ENCODE measurements at places on chromosomes 3 and 15.

GRCh38 chr15:43775411-43775965 lies 1.3 kb downstream of the ELL3 start:
- peak; percentile 51 for DNase-seq

DNA sequence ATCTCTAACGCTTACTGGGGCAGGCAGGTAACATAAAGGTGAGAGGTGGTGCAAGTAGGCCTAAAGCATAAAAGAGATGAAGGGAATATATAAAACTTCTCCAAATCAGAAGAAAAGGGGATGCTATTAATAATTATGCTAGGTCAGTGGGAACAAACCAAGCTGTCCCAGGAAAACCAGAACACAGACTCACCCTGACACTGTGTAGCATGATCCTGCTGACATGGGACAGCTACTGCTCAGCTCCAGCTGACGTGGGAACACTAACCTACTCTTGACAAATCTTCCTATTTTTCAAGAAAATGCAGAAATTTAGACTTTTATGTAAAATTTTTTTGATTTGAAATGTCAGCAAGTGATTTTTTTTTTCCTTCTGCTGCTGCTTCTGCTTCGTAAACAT lies 203.5 kb downstream of the KCNMB2 start:
- DNase-seq, result no peak

DNA sequence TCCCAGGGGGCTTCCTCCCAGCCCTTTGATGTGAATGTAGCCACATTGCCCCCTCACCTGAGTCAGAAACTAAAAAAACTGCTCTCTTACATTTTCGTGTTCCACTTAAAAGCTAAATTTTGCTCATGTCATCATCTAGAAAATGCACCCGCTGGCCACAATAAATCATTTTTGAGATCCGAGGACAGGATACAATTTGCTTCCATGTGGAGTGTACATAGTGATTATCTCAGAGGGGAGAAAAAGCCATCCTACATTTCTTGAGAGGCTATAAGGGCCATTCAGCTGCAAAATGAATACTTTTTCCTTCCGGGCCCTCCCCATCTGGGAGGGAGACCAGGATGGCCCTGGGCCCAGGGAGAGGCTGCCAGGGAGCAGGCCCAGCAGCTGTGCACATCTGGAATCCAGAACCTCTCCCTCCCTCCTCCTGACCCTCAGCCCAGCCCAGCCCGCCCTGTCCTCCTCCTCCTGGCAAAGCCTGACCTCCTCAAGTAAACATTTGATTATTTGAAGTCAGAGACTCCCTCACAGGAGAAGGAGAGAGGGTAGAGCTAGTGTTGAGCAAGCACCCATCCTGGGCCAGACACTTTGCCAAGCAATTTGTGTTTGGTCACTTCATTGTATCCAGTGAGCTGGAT lies 59.1 kb downstream of the CORO2B start:
- no peak for DNase-seq

GRCh38 chr3:88211096-88211890 lies 61.5 kb downstream of the C3orf38 start:
- no peak for DNase-seq

DNA sequence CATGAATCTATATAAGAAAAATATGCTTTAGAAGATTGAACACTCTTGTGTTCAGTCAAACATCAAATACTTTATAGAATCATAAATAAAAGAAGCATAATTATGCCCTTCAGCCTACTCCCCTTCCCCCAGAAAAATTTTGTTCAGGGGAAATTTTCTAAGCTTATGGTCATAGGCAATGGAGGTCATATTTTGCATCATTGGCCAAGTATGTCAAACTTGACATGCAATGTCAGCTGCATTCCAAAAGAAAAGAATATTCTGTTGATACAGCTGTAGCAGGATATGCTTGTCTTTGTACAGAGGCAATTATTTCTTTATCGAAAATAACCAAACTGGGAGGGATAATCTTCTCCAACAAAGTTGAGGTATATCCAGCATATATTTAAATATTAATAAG lies 328.2 kb downstream of the ZIC1 start:
- no peak for DNase-seq

- DNase-seq, result no peak
Observed at GRCh38 chr3:144923046-144923775, 951.6 kb downstream of the DIPK2A start.

DNA sequence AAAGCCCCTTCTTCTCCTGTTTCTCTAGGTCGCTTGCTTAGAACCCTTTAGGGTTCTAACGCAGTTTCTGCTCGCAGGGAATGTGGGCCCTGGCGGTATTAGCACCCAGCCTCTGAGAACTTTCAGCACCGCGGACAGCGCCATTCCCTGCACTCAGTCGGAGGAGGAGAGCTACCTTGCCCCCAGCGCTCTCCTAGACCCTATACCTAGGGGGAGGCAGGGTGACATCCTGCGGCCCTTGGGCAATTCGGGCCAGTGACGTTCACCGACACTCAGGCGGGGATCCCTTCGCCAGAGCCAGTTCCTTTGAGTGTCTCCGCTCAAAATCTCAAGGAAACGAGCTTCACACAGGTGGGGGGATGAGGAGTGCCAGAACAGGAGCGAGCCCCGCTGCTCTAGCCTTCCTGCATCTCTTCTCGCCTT lies 1.3 kb downstream of the SLC7A14 start:
- peak; percentile 96 for DNase-seq

GRCh38 chr15:45262906-45263461 lies 10.9 kb downstream of the SLC28A2 start:
- DNase-seq, result no peak

- no peak for DNase-seq
Observed at GRCh38 chr15:69561071-69561784, 108.6 kb downstream of the RPLP1 start.

- no peak for DNase-seq
Observed at GRCh38 chr3:139301183-139301582, 42.6 kb upstream of the MRPS22 start.

DNA sequence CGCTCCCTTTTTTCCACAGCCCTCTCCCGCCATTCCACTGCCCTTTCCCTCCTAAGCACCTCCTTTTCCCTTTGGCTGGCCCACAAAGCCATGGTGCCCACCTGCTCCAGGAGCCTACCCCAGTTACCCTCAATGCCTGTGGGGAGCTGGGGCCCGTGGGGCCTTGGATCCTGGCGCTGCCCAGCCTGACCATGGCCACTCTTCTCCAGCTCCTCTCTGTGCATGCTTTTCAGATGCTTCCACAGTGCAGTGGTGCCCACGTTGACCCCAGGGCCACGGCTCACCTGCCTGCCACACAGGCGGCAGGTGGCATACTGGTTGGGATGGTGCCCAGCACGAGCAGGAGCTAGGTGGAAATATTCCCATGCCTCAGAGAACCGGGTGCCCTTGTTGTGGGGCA lies 1.5 kb downstream of the ZBED2 start:
- peak; percentile 27 for DNase-seq

DNA sequence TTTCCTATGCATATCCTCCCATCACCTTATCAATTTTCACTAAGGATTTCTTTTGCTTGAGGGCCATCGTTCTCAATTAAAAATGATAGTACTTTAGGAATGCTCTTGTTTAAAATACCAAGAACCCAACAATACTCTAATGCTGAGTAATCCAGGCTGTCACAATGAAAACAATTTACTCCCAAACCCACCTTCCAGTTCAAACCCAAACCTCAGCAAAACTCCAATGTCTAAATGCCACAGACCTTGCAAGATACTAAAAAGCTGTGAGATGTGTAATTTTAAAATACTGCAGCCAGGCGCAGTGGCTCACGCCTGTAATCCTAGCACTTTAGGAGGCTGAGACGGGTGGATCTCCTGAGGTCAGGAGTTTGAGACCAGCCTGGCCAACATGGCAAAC lies 889.8 kb downstream of the ROBO1 start:
- DNase-seq, result no peak

DNA sequence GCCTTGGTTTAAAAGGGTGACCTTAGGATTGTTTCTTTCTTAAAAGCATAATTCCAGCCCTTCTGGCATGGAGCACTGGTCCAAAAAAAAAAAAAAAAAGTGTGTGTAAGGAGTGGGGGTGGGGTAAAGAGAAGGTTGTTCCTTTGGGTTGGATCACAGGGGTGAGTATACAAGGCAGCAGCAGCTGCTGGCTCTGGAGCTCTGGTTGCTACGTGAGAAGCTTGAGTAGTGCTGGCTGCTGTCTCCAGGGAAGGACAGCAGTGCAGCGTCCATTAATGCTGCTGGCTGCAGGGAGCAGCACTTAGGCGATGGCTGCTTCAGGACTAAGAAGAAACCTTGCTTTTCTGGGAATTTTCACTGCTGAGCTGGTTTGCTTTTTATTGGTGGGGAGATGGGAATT lies 2.3 kb downstream of the SETD5 start:
- peak; percentile 93 for DNase-seq

DNA sequence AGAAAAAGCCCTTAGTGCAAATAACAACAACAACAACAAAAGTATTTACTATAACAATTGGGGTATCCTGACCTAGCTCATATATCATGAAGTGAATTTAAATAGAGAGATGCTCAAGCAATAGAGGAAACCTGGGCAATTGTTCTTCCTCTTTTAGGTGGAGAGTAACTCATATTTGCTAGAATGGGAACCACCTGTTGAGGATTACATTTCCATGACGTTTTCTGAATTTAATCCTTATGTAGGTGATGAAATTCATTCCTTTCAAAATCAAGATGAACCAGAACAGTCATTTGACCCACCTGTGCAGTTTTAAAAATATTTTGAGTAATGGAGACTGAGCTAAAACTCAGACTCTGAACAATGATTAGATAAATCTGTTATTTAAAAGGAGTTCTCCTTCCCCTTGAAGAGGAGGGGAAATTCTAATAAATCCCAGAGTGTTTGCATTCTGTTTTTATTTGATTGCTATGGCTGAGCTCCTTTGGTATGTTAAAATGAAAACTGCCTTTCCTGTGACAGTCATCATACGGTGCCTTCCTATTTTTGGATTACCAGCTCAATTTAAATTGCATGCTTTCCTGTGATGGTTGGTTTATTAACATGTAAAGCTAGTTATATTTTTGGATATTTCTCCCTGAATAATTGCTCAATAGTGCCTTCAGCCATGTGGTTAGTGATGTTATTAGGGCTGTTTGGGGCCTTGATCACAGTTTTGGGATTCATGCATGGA lies 24.3 kb downstream of the VPS8 start:
- no peak for DNase-seq

- DNase-seq, result no peak
Observed at GRCh38 chr15:69758291-69758771, 305.7 kb downstream of the RPLP1 start.

DNA sequence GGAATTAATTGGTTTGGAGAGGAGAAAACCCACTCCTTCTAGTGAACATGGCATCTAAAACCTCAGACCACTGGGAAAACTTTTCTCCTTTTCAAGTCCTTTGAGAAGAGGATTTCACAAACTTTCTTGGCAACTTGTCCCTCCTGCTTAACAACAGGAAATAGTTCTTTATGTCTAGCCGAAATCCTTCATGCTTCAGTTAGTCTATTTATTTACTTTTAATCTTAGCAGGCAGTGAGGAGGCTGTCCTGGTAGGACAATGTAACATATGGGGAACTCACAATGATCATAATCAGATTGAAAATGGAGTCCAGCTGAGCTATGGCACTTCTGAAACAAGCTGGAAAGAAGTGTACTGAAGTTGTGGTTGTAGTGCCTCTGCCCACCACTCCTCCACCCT lies 50.6 kb downstream of the KY start:
- no peak for DNase-seq

DNA sequence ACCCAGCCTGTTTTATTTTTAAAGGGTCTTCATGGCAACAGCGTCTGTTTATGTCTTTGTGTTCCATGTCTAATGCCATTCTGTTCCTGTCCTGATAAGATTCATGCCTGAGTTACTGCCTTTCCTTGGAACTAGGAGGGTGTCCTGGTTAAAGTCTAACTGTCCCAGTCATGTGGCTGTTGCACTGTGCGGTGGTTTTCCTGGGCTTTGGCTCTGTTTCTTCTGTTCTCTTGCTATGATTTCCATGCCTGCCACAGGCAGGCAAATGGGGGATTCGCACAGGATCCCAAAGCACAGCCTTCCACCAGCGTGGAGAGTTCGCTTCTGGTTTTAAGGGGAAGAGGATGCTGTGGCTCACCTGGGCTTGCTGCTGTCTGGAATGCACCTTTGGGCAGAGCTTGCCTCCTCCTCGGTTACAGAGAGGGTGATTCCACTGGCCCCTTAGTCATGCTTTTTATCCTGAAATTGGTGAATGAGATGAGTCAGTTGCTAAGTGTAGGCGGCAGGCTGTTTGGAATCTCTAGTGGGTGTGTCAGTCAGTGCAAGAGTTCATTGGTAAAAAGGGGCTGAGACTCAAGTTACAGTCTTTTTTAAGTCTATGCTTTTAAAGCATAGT lies 86.8 kb downstream of the CCK start:
- peak; percentile 92 for DNase-seq
